Stimulated activated CD4-positive, alpha-beta T cell treated with anti-CD3 and anti-CD28 coated beads, TNF-alpha, amount 100 ng/mL, for 24 hours (primary cell): ENCODE measurements at places on chromosomes 12 and 14.

- DNase-seq = no peak
Measured at GRCh38 chr12:94110258-94110657, 38.1 kb upstream of the PLXNC1 start.

DNA sequence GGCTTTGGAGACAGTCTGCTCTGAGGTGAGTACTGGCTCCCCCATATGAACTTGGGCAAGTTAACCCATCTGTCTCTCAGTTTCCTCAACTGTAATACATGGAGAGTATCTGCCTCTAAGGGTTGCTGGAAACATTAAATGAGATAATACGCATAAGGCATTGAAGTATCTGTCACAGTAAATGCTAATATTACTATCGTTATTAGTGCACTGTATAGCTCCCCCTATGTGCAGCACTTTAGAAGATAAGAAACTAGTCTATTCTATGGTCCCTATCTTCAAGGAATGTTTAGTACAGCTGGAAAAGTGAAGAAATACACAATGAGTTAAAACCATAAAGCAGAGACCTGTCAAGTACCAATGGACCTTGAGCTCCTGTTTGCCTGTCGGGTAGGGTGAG, 51.7 kb upstream of the CFL2 start:
- DNase-seq = no peak

- DNase-seq = no peak
Measured at GRCh38 chr12:48176417-48176751, 7.1 kb upstream of the CCDC184 start.

DNA sequence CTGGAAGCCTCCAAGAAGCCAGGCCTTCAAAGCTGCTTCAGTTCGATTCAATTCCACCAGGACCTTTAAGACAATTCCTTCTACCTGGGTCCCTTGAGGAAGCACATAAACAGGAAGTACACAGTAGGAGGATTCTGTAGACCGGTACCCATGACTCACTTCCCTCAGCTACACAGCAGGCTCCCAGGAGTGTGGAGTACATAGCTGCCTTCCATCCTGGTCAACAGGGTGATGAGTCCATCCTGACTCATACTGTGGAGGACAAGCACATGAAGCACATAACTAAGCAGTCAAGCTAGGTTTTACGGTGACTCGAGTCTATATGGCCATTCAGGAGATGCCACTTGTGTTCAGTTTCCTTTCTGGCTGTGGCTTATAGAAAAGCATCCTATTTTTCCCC, 197.6 kb upstream of the RBM19 start:
- no peak for DNase-seq

DNA sequence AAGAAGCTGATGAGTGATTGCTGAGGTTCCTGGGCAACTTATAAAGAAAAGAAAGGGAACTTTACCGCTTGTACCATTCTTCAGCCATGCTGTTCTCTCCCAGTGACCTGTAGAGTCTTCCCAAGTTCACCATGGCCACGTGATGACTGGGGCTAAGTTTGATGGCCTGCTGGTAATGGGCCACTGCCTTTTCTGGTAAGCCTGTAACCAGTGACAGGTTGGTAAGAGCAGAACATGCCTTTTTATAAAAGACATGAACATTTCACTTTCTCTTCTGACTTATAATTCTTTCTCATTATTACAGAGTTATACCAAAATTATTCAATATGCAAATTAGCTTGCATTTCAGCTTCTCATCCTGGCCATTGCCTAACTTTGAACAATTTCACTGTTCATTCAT, 20.9 kb upstream of the OVCH1 start:
- no peak for DNase-seq

- no peak for DNase-seq
Measured at GRCh38 chr14:102264775-102265174, 40.2 kb downstream of the MOK start.
